ENCODE measurements at places on chromosomes 3 and 15.

GRCh38 chr15:101561584-101561906 lies 72.0 kb upstream of the PCSK6 start:
- peak; percentile 58 for DNase-seq

GRCh38 chr3:73626106-73626505 lies 1.4 kb upstream of the PDZRN3 start:
- DNase-seq = no peak

- DNase-seq = no peak
Observed at GRCh38 chr15:70799667-70800450, 36.5 kb upstream of the UACA start.

DNA sequence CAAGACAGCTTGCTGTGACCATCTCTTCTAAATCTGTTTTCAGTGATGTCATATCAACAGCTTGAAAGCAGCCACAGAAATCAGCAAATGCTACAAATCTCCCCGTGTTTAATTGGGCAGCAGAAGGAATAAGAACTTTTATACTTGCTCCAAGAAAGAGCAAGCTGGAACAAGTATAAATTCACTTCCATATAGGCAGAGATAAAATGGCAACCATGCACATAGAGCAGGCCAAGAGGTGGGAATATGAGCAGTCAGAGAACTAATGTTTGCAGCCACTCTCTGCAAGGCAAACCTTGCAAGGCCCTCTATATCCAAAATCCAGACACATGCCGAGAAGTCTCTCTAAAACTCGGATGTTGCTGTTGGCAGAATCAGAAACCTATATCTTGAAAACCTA lies 16.0 kb downstream of the PARP9 start:
- no peak for DNase-seq

- DNase-seq = no peak
Observed at GRCh38 chr15:88120026-88120425, 136.5 kb downstream of the NTRK3 start.

GRCh38 chr3:87549208-87549607 lies 272.8 kb upstream of the POU1F1 start:
- no peak for DNase-seq

GRCh38 chr3:37627951-37628620 lies 233.6 kb upstream of the CTDSPL start:
- peak; percentile 24 for DNase-seq

GRCh38 chr3:4720316-4721075 lies 227.3 kb downstream of the ITPR1 start:
- peak; percentile 83 for DNase-seq

DNA sequence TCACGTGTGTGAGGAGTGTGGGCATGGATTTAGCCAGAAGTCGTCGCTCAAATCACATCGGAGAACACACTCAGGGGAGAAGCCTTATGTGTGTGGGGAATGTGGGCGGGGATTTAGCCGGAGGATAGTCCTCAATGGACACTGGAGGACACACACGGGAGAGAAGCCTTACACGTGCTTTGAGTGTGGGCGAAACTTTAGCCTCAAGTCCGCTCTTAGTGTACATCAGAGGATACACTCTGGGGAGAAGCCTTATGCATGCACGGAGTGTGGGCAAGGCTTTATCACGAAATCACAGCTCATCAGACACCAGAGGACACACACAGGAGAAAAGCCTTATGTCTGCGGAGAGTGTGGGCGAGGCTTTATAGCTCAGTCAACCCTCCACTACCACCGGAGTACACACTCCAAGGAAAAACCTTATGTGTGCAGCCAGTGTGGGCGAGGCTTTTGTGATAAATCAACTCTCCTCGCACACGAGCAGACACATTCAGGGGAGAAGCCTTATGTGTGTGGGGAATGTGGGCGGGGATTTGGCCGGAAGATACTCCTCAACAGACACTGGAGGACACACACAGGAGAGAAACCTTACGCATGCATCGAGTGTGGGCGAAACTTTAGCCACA lies 28.1 kb downstream of the ZNF589 start:
- DNase-seq = no peak

GRCh38 chr3:56102032-56102431 lies 366.2 kb downstream of the ERC2 start:
- no peak for DNase-seq

DNA sequence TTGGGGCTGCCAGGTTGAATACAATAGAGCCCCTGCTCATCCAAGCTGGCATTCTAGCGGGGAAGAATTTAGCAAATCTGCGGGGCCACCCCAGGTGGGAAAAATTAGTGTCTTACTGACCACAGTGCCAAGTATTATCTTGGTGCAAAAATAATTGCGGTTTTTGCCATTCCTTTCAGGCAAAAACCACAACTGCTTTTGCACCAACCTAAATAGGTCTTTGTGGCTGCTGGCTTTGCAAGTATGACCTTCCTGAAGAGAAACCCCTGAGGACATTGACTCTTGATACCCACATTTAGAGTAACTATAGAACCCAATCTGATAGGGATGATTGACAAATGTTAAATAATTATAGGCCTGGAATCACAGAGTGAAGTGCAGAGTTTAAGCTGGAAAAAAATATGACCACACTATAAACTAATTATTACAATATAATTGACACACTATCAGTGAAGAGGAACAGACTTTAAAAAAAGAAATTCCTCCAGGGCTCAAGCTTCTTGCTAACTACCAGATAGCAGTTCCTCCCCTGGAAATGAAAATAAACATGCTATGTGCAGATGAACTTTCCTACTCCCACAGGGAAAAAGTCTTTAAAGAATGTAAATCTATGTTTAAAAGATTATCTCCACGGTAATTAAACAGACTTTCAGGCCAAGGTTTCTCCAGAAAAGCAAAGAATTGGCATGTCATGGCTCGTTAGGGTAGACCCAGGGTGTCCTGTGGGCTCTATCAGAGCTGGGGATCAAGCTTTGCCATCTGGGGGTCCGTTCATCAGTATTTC lies 34.4 kb downstream of the CA12 start:
- DNase-seq = no peak

DNA sequence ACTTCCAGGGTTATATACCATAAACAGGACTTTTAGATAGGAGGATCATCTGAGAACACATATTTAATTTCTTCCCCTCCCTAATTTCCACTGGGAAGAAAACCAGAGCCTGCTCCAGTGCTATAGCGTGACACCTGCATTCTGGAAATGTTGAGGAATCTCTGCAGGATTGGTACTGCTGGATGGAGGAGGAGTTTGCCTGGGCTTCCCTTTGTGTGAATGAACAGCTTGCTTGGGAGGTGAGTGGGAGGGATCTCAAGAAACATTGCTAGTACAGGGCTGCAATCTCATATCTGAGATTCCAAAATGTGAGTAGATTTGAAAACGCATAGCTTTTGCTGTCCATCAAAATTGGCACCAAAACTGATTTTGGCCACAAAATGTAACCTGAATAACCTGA lies 295.9 kb upstream of the RGMA start:
- DNase-seq = no peak

DNA sequence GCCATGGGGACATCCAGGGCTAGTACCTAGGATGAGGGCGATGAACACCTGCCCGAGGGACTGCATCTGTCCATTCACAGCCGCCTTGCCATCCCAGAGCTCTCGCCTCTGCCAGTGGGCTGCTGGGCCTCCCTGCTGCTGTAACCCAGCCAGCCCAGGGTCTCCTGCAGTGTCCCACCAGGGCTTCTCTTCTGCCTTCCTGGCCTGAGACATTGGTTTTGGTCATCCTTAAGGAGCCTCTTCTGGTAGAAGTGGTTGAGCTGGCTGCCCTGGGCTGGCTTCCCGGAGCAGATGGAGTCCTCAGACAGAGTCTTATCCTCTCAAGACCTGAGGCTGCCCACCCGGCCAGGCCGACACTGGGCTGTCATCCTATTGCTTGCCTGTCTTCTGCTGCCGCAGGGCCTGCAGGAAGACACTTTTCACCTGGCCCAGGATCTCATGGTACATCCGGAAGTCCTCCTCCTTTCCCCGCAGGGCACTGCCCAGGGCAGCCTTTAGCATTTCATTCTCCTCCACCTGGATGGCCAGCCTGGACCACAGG lies 6.1 kb upstream of the HHATL start:
- DNase-seq = peak; percentile 9

DNA sequence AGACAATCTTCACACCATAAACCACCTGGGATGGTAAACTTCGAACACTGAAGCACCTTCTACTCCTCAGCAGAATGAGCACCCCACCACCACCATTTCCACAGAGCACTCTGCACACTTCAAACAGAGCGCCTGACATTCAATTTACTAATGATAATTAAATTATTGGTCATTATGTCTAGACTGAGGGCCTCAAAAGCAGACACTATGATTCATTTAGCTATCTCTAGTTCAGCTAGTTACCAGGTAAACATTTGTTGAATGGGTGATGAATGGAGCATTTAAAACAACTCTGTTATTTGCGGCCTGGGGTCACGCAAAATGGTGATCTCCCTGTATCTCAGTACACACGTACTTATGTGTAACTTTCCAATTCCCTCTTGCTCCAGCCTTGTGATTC lies 40.9 kb downstream of the ACAP2 start:
- DNase-seq = no peak

GRCh38 chr3:60010781-60011180 lies 961.0 kb upstream of the CFAP20DC start:
- DNase-seq = no peak

GRCh38 chr3:138912237-138912636 lies 34.7 kb downstream of the FOXL2 start:
- DNase-seq = no peak

DNA sequence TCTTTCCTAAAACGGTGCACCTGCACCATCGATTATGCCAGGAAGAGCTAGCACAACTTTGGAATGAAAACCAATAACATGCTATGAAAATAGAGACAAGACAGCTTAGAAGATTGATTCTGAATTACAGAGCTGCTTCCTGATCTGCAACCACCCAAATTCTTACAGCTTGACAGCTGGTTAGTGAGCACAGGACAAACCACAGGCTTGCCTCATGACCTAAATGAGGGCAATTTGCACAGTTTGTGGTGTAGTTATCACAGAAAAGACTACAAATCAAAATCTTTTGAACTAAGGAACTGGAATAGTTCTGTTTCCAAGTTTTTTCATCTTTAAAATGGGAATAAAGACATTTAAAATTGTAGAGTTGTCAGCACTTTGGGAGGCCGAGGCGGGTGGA lies 533.5 kb downstream of the NAALADL2 start:
- DNase-seq = no peak

GRCh38 chr3:13141991-13142412 lies 68.8 kb upstream of the IQSEC1 start:
- no peak for DNase-seq

DNA sequence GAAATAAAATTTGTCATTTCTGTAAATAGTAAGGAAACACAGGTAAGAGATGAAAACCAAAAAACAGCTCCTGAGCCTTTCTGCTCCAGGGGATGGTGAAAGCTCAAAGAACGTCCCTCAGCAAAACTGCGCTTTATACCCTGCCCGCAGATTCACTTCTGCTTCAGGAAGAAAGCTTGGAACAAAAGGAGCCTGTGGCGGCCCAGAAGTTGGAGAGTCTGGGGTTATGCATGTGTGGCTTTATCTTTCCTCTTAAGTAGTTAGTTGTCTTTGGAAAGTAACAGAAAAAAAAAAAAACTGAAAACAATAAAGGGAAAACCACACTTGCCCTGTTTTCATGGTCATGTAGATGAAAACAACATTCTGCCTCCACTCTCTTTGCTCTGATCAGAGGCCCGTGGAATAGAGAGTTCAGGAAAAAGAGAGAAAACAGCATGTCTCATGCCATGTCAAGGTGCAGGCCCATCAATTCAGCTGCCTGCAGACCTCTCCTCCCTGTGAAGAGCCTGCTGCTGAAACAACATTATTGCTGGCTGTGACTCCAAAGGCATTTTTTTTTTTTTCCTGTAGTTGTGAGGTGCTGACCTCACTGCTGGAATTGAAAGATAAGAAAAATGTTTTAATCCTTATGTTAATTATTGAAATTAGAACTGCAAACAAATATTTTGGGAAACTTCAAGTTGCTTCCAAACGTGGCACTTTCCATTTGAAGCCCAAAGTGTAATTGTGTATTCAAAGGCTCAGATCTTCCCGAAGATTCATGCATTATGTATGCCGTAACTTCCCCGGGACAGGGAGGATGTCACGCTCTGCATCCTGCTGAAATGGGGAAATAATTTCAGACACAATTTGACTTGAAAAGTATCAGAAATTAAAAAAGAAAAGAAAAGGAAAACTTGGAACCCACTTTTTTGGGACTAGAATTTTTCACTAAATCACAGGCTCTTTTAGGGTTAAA lies 108.4 kb upstream of the ZNF385D start:
- no peak for DNase-seq

DNA sequence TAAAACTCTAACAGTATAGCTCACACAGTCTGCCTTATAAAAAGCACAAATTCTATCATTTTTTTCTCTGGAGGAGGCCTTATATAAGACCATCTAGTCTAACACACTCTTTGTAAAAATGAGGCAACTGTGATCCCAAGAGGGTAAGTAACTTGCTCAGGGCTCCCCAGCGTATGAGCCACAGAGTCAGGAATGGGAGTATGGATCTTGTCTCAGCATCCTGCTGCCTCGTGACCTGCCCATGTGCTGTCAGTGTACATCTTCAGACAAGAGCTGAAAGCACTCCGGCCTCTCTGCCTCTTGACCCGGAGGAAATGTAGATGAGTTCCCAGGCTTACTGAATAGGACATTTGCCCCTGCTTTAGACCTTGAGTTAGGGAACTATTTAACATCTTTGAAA lies 28.4 kb upstream of the MEF2A start:
- DNase-seq = no peak

GRCh38 chr15:86349565-86349964 lies 269.9 kb downstream of the AGBL1 start:
- DNase-seq = no peak

GRCh38 chr3:62919784-62920465 lies 44.7 kb upstream of the CADPS start:
- no peak for DNase-seq

DNA sequence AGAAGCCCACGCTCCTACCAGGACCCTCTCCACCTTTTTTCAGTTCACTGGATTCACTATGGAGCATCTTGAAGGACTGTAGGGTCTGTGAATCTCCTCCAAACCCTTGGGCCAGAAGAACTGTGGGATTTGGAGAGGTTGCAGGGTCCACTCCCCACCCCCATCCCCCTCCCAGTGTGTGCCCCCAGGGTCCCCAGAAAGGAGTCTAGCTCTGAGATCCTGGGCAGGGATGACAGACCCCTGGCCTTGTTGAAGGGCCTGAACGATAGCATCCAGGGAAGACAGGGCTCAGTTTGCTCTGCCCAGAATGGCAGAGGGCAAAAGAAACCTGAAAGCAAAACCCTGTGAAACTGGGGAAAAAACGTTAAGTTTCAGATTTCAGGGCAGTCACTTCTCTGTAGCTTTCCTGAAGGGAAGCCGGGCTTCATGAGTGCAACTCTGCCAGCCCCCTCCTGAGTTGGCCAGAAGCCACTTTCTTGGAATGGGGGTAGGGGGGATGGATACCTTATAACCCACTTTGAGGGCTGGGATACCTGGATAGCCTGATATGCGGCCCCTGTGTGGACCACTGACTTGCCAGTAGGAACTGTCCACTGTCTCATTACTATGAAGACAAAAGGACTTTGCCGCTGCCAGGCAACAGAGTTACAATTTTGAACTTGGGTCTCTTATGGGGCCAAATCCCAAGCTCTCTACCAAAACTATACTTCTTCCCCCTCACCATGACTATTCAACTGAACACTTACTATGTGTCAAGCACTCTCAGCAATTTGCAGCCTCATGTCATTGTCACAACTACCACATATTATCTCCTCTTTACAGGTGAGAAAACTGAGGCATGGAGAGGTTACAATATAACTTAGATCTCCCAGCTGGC lies 1.6 kb upstream of the CISH start:
- no peak for DNase-seq

- peak; percentile 90 for DNase-seq
Observed at GRCh38 chr15:68650901-68651709, 72.3 kb downstream of the CORO2B start.
